ENCODE measurements at places on chromosomes 13 and 19. TPM values are rescaled to one million over a fixed set of nuclear protein-coding genes. Genes with fewer than 3 reads are reported as not detected.

The SPACA4 gene
- not detected for total RNA-seq

The KLK11 gene
- total RNA-seq, result not detected

The C19orf18 gene
- not detected for total RNA-seq

The DNAAF3 gene
- 1.6 TPM for total RNA-seq

The ERICH6B gene
- not detected for total RNA-seq

The SRRM5 gene
- 0.10 TPM for total RNA-seq

The URAD gene
- not detected for total RNA-seq

The TNNT1 gene
- 32.5 TPM for total RNA-seq

The CPB2 gene
- total RNA-seq, result not detected

The DIS3 gene
- total RNA-seq, result 27.0 TPM

The EHD2 gene
- total RNA-seq, result 67.4 TPM

The GET3 gene
- 127 TPM for total RNA-seq

The ZNF473 gene
- 19.1 TPM for total RNA-seq

The EDNRB gene
- 1.8 TPM for total RNA-seq

The DMAC2 gene
- total RNA-seq, result 66.9 TPM

The CYP2B6 gene
- total RNA-seq, result not detected

All from RPMI7951 (cell line).